ENCODE measurements at places on chromosomes 2 and 18. TPM values are rescaled to one million over a fixed set of nuclear protein-coding genes. Genes with fewer than 3 reads are reported as not detected.

Gene EFHD1
- total RNA-seq, result 2.7 TPM

Gene SPC25
- 1.1 TPM for total RNA-seq

Gene HOXD9
- total RNA-seq, result not detected

Gene FBXO36
- 2.9 TPM for total RNA-seq

Gene SCYGR4
- total RNA-seq, result not detected

Gene GULP1
- 35.6 TPM for total RNA-seq

Gene GCA
- 4.6 TPM for total RNA-seq

Gene ABCB11
- total RNA-seq, result 0.13 TPM

Gene EML4
- 59.7 TPM for total RNA-seq

Gene CDKL4
- 0.91 TPM for total RNA-seq

Gene C1QL2
- not detected for total RNA-seq

Gene GBX2
- total RNA-seq, result 0.13 TPM

Gene SERPINB10
- not detected for total RNA-seq

Gene EPB41L3
- total RNA-seq, result 3.6 TPM

Gene PCARE
- not detected for total RNA-seq

Gene CABLES1
- total RNA-seq, result 14.1 TPM

Gene ZNF804A
- total RNA-seq, result 1.4 TPM

Data from smooth muscle cell of the pulmonary artery (primary cell).